ENCODE measurements at places on chromosomes 4 and X. TPM values are rescaled to one million over a fixed set of nuclear protein-coding genes. Genes with fewer than 3 reads are reported as not detected.

The ENOX2 gene
- 10.3 TPM for total RNA-seq

The CPLX1 gene
- total RNA-seq, result 0.28 TPM

The HGFAC gene
- total RNA-seq, result not detected

The RNF212 gene
- total RNA-seq, result 0.35 TPM

The RBM47 gene
- 44.1 TPM for total RNA-seq

The SLC49A3 gene
- 0.63 TPM for total RNA-seq

The CPZ gene
- total RNA-seq, result not detected

The FGFBP2 gene
- not detected for total RNA-seq

The SPANXA2 gene
- total RNA-seq, result not detected

The ATP6AP1 gene
- total RNA-seq, result 39.4 TPM

The PTTG2 gene
- total RNA-seq, result not detected

The ARMCX2 gene
- total RNA-seq, result 20.0 TPM

The SGCB gene
- 6.2 TPM for total RNA-seq

The GABRG1 gene
- total RNA-seq, result not detected

The CXCL13 gene
- total RNA-seq, result 0.14 TPM

The UGT2B17 gene
- total RNA-seq, result not detected

The TLL1 gene
- total RNA-seq, result 0.92 TPM

The COL25A1 gene
- not detected for total RNA-seq

The RTL9 gene
- total RNA-seq, result 0.09 TPM

The PRDM5 gene
- total RNA-seq, result 3.1 TPM

The OPRPN gene
- total RNA-seq, result not detected

The ATP2B3 gene
- not detected for total RNA-seq

The ABCG2 gene
- total RNA-seq, result 0.60 TPM

The MAP7D3 gene
- total RNA-seq, result 9.0 TPM

The SPANXC gene
- total RNA-seq, result not detected

The FGF2 gene
- 1.3 TPM for total RNA-seq

The TET2 gene
- 6.7 TPM for total RNA-seq

The NXF2B gene
- total RNA-seq, result not detected

The MAP3K15 gene
- not detected for total RNA-seq

The MSX1 gene
- 0.14 TPM for total RNA-seq

The MTNR1A gene
- 0.21 TPM for total RNA-seq

The AMTN gene
- total RNA-seq, result 0.21 TPM

The GAGE12E gene
- total RNA-seq, result not detected

The BEX3 gene
- 198 TPM for total RNA-seq

The CFAP47 gene
- not detected for total RNA-seq

The PPEF1 gene
- 0.07 TPM for total RNA-seq

The GPRIN3 gene
- total RNA-seq, result not detected

The PLAC1 gene
- total RNA-seq, result 0.33 TPM

The ETNPPL gene
- not detected for total RNA-seq

The SLC16A2 gene
- 6.3 TPM for total RNA-seq

The AKAP17A gene
- total RNA-seq, result 22.2 TPM

The WDR17 gene
- 0.21 TPM for total RNA-seq

The FGFR3 gene
- 120 TPM for total RNA-seq

The CT47A1 gene
- total RNA-seq, result not detected

The PLAC8 gene
- total RNA-seq, result 4.7 TPM

The GNL3L gene
- 20.9 TPM for total RNA-seq

The PABPC1L2A gene
- total RNA-seq, result not detected

The IL2RG gene
- total RNA-seq, result not detected

The MGAT4D gene
- not detected for total RNA-seq

The CLDN24 gene
- not detected for total RNA-seq

The HSFX2 gene
- not detected for total RNA-seq

The F8A3 gene
- total RNA-seq, result 5.3 TPM

The SULT1B1 gene
- 0.05 TPM for total RNA-seq

The NLRP2B gene
- total RNA-seq, result not detected

The MORC4 gene
- 17.8 TPM for total RNA-seq

The SH3D19 gene
- total RNA-seq, result 39.3 TPM

The ZDHHC15 gene
- not detected for total RNA-seq

Measured in airway epithelial cell (primary cell).